T-helper 22 cell (primary cell): ENCODE measurements at places on chromosomes 7 and 10.

DNA sequence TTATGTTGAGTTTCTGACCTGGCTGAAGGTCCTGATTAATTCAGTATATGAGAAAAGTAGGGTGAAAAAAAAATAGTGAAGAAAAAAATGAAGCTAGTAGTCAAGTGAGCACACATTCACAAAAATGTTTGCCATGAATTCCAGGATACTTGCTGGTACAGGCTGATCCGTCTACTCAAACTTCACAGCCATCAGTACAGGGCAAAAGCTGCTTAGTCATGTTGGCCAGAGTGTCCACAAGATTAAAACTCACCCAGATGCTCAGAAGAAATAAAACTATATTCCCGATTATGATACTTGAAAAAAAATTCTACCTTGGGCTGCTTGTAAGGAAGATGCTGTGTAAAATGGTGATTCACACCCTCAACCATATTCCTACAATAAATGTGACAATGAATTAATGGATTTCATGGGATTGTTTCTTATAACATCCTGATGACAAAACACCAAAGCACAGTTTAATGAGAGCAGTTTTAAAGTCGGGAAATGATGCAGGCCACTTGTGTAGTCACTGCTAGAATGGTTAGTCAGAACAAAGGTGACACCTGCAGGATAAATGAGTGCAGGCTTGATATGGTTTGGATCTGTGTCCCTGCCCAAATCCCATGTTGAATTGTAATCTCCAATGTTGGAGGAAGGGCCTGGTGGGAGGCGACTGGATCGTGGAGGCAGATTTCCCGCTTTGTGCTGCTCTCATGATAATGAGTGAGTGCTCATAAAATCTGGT, 49.2 kb upstream of the ANKRD1 start:
- no peak for DNase-seq

DNA sequence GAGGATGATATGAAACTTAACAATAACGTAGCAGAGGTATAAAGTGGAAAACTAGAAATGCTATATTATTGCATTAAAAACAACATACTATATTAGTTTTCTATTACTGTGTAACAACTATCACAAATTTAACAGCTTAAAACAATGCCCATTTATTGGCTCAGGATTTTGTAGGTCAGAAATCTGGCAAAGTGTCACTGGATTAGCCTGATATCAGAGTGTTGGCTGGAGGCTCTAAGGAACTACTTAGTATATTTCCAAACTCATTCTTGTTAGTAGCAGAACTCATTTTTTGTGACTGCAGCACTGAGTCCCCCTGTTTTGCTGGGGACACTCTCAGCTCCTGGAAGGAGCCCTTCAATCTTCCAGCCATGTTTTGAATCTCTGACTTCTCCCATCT, 306.8 kb downstream of the ETV1 start:
- no peak for DNase-seq

- no peak for DNase-seq
These were observed 8.6 kb downstream of the UPP1 start for GRCh38 chr7:48097521-48098231.

- no peak for DNase-seq
These were observed 311.7 kb downstream of the DOCK4 start for GRCh38 chr7:111894518-111894917.

GRCh38 chr7:47602272-47603004, 20.5 kb upstream of the TNS3 start:
- DNase-seq = no peak

GRCh38 chr10:106716381-106716780, 448.1 kb downstream of the SORCS1 start:
- no peak for DNase-seq

GRCh38 chr7:70586822-70587221, 545.1 kb upstream of the GALNT17 start:
- no peak for DNase-seq
